Neural crest cell (in vitro differentiated cells): ENCODE measurements at places on chromosomes 5 and 9.
A peak's percentile ranks its signal among the peaks of the same experiment; 100 is the strongest.

DNA sequence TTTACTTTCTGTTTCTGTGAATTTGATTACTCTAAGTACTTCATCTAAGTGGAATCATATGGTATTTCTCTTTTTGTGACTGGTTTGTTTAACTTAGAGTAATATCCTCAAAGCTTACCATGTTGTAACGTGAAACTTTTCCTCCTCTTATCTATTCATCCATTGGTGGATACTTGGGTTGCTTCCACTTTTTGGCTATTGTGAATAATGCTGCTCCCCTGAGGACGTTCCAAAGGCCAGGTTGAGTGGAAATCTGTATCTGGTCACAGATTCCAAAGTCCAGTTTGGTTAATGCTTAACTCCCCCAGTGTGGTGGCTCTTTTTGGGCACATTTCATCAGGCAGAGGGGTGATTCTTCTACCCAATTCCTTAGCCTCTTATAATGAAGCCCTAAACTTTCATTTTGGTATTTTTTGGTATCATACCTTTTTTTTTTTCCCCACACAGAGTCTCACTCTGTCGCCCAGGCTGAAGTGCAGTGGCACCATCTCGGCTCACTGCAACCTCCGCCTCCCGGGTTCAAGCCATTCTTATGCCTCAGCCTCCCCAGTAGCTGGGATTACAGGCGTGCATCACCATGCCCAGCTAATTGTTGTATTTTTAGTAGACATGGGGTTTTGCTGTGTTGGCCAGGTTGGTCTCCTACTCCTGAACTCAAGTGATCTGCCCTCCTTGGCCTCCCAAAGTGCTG is 65.4 kb downstream of the CMYA5 start:
- peaks cover 15% of the 10 kb centered on the region for H3K4me1 ChIP-seq
- H3K36me3 ChIP-seq: no peaks in the 10 kb centered on the region
- H3K27me3 ChIP-seq: no peaks in the 10 kb centered on the region
- no peak overlapping the region for H3K27ac ChIP-seq
- H3K4me3 ChIP-seq: no peak overlapping the region
- no peak for DNase-seq

DNA sequence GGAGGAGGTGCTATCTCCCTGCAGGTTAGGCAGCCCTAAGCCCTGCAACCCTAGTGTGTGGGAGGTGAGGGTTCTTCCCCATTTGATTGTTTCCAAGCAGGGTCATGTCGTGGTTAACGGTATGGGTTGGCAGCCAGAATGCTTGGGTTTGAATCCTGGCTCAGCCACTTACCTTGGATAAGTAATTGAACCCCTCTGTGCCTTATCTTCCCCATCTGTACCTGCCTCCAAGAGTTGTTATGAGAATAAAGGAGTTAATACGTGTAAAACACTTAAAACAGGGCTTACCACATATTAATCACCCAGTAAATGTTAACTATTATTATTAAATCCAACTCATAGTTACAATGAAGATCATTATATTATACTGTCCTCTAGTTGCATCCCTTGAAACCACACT is 52.2 kb upstream of the SPATA31E1 start:
- DNase-seq: no peak
- H3K4me1 ChIP-seq: no peaks in the 10 kb centered on the region
- H3K27me3 ChIP-seq: no peaks in the 10 kb centered on the region
- H3K4me3 ChIP-seq: no peak overlapping the region
- H3K36me3 ChIP-seq: no peaks in the 10 kb centered on the region

DNA sequence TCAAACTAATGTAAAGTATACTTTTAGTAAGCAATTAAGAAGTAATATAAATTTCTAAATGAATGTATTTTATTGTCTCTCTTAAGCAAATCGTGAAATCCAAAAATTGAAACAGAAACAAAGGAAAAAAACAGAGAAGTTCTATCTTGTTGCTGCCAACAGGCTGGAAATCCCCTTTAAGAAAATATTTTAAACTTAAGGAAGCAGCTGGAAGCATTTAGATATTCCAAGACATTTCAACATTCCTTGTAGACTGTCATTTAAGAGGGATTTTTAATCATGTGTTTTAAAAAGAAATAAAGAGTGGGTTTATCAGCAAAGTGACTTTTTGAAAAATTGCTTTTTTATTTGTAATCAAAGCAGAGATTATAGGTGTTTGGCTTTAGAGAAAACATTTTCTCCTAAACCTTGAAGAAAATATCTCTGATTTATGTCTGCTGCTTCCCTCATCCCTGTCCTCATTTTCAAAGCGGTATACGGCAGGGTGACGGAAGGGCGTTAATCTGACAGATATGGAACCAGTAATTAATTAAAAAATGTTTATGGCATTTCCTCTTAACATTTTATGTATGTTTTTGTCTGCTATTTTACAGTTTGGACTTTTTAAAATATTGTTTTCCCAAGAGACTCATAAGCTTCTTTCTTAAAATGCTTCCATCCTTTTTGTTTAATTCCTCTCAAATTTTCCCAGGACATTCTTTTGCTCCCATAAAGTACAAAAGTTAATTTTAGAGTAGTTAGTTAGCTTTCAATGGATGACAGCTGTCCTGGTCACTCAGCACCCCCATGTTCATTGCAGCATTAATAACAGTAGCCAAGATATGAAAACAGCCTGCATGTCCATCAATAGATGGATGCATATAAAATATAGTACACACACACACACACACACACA is 245.6 kb downstream of the LURAP1L start:
- no peak overlapping the region for H3K4me3 ChIP-seq
- no peak overlapping the region for H3K27ac ChIP-seq
- DNase-seq: no peak
- H3K27me3 ChIP-seq: no peaks in the 10 kb centered on the region
- peaks cover 6% of the 10 kb centered on the region for H3K4me1 ChIP-seq
- H3K36me3 ChIP-seq: no peaks in the 10 kb centered on the region

DNA sequence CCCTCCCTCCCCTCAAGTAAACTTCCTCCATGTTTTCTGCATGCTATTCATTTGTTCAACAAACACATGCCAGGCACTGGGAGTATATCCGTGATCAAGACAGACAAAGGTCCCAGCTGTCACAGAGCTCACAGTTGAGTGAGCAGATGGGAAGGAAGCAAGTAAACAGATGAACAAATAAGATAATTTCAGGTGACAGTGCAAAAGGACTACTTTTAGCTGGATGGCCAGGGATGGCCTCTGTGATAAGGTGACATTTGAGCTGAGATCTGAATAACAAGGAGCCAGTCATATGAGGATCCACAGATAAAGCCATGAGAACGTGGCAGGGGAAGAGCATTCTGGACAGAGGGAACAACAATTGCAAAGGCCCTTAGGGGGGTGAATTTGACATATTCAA is 121.7 kb upstream of the RAD23B start:
- no peak for DNase-seq
- H3K27ac ChIP-seq: no peak overlapping the region
- no peaks in the 10 kb centered on the region for H3K27me3 ChIP-seq
- no peak overlapping the region for H3K4me3 ChIP-seq
- H3K36me3 ChIP-seq: no peaks in the 10 kb centered on the region

- no peak overlapping the region for H3K27ac ChIP-seq
- H3K36me3 ChIP-seq: peaks cover 5% of the 10 kb centered on the region
- no peaks in the 10 kb centered on the region for H3K27me3 ChIP-seq
Measured at GRCh38 chr9:131960851-131961495, 118.7 kb downstream of the MED27 start.

DNA sequence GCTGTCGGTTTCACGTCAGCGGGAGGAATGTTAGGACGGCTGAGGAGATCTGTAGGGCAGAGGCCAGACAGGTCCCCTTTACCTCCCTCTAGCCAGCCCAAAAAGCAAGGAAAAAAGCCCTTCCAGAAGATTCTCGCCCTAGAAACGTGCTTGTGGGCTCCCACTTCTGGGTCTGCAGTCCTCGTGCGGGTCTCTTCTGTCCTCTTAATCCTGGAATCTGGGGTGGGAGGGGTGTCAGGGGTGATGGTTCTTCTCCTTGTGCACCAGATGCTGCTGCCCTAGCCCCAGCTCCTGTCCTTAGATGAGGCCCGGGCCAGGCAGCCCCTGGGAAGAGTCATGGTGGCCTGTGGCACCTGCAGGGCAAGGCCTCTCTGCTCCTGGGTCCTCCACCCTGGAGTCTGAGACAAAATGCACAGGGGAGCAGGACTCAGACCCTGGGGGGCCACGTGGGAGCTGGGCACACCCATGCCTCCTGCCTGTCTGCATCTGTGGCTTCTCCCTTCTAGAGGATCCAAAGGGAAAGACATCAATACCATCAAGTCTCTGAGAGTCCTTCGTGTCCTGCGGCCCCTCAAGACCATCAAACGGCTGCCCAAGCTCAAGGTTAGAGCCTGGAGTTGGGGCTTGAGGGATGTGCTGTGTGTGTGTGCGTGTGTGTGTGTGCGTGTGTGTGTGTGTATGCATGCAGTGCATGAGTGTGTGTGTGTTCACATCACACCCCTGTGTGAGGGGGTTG is 174.2 kb downstream of the CACNA1B start:
- H3K4me1 ChIP-seq: no peaks in the 10 kb centered on the region
- no peak overlapping the region for H3K4me3 ChIP-seq
- no peaks in the 10 kb centered on the region for H3K36me3 ChIP-seq
- no peak for DNase-seq

DNA sequence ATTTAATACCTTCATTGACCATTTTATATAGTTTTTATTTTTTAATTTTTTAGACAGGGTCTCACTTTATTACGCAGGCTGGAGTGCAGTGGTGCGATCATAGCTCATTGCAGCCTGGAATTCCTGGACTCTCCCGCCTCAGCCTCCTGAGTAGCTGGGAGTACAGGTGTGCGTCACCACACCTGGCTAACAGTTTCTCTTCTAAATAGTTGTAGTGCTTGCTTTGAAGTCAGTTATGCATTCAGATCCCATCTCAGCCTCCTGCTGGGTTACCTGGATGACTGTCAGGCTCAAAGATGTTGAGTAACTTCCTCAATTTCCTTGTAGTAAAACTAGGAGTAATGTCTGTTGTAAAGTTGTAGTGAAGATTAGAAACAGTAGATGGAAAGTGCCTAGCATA is 21.4 kb downstream of the SNX18 start:
- no peak for DNase-seq
- no peaks in the 10 kb centered on the region for H3K27me3 ChIP-seq
- peaks cover 8% of the 10 kb centered on the region for H3K36me3 ChIP-seq
- H3K4me1 ChIP-seq: peaks cover 19% of the 10 kb centered on the region

DNA sequence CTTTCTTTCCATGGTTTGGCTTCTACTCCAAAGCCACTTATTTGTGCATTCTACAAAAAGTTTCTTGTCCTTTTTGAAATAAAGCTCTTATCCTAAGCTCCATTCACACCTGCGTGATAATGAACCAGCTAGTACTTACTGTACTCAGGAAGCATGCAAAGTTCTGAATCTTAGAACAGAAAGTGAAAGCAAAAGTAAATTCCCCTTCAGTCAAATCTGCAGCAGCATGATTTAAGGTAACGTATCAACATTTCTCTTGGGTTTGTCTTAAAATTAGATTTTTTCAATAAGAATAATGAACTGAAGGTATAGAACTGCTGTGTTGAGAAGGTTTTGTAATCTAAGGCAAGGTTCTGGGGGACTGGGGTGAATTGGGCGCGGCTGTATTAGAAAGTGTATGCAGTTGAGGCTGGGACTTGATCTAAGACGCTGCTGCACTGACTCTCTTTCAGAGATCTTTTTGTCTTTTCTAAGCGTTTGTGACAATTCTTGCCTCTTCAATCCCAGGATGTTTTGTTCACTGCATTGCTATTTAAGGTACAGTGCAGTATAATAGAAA is at the start of gene ERAP2:
Gene ERAP2, plus strand, starts transcription at position 209 of the 559 bp plus-strand sequence. CDS start 3,186 bp downstream, outside the sequence.
- H3K36me3 ChIP-seq: no peaks in the 10 kb centered on the region
- no peak for DNase-seq
- peak within 1 kb of the TSS; percentile 46 for H3K27ac ChIP-seq
- no peak within 1 kb of the TSS for H3K4me3 ChIP-seq
- peaks cover 17% of the 10 kb centered on the region for H3K4me1 ChIP-seq

- H3K36me3 ChIP-seq: no peaks in the 10 kb centered on the region
- no peaks in the 10 kb centered on the region for H3K4me1 ChIP-seq
- no peak overlapping the region for H3K4me3 ChIP-seq
- H3K27me3 ChIP-seq: no peaks in the 10 kb centered on the region
- H3K27ac ChIP-seq: no peak overlapping the region
Measured at GRCh38 chr5:19301271-19301670, 686.7 kb downstream of the CDH18 start.

DNA sequence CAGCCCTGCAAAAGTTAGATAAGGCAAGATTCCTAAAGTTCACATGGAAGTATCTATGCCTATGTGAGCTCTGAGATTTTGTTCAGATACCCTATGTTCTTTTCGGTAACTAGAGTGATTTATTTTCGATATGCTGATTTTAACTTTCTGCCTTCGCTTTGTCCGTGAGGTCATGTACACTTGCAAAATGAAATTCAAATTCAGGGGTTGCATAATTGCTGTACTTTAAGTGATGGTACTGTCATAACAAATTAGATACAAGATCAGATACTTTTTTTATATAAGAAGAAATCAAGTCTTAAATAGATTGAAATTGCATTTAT is 350 bp upstream of the ECPAS start:
- peak overlapping the region; percentile 96 for H3K27ac ChIP-seq
- H3K36me3 ChIP-seq: no peaks in the 10 kb centered on the region
- peaks cover 4% of the 10 kb centered on the region for H3K27me3 ChIP-seq
- no peak for DNase-seq

- no peaks in the 10 kb centered on the region for H3K27me3 ChIP-seq
- H3K27ac ChIP-seq: no peak overlapping the region
- peaks cover 56% of the 10 kb centered on the region for H3K36me3 ChIP-seq
- no peak for DNase-seq
- H3K4me3 ChIP-seq: no peak overlapping the region
Measured at GRCh38 chr9:14827805-14828204, 82.4 kb downstream of the FREM1 start.

DNA sequence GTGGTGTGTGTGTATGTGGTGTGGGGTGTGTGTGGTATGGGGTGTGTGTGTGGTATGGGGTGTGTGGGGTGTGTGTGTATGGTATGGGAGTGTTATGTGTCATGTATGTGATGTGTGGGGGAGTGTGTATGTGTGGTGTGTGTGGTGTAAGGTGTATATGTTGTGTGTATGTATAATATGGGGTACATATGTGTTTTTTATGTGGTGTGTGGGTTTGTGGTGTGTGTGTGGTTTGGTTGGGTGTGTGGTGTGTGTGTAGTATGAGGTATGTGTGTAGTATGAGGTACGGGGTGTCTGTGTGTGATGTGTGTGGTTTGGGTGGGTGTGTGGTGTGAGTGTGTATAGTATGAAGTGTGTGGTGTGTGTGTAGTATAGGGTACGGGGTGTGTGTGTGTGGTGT is 11.4 kb downstream of the ECSCR start:
- no peaks in the 10 kb centered on the region for H3K4me1 ChIP-seq
- H3K36me3 ChIP-seq: no peaks in the 10 kb centered on the region
- H3K27ac ChIP-seq: no peak overlapping the region

- no peaks in the 10 kb centered on the region for H3K36me3 ChIP-seq
- H3K4me1 ChIP-seq: peaks cover 8% of the 10 kb centered on the region
- no peaks in the 10 kb centered on the region for H3K27me3 ChIP-seq
- H3K4me3 ChIP-seq: no peak overlapping the region
Measured at GRCh38 chr5:23419115-23419514, 88.3 kb upstream of the PRDM9 start.

DNA sequence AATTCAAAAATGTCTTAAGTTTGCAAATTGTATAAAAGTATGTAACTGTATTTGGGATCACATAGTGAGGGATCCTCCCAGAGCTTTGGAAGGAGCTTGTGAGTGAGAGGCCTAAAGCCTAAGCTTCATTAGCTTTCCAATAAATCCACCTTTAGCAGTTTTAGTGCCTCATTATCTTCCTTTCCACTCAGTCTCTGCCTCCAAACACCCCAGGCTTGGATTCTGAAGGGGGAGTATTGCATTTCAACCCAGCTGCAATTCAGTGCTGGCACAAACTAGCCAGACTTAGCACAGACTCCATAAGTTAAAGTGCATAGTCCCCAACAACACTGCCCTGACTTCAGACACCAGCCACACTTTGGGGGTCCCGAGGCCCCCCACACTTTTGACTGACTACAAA is 113.5 kb downstream of the SMARCA2 start:
- H3K27me3 ChIP-seq: no peaks in the 10 kb centered on the region
- H3K4me3 ChIP-seq: no peak overlapping the region
- peaks cover 23% of the 10 kb centered on the region for H3K4me1 ChIP-seq
- DNase-seq: no peak
- H3K36me3 ChIP-seq: peaks cover 4% of the 10 kb centered on the region
